Activated naive CD8-positive, alpha-beta T cell treated with anti-CD3 and anti-CD28 coated beads, Interleukin-2, amount 50 U/mL, for 24 hours (primary cell): ENCODE measurements at places on chromosomes 16 and 17.
A peak's percentile ranks its signal among the peaks of the same experiment; 100 is the strongest.

GRCh38 chr16:14285513-14286367 is 214.6 kb downstream of the MRTFB start:
- no peaks in the 10 kb centered on the region for H3K27me3 ChIP-seq
- H3K4me1 ChIP-seq, result peaks cover 17% of the 10 kb centered on the region
- H3K27ac ChIP-seq, result peak overlapping the region; percentile 64
- peak; percentile 95 for DNase-seq

DNA sequence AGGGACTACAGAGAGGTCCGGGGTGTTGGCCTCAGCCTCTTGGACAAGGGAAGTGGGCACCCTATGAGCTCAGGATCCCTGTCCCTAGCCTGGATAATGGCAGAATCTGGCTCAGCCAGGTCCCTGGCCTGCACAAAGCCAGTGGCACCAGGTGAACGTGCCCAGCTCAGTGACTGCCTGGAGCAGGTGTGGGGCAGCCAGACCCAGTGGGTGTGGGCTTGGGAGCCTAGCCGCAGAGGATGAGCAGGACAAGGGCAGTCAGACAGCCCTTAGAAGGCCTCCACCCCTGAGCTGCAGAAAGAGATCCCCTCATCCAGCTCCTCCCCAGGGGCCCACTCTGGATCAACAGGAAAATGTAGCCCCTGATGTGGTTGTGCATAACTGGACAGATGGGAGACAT is 585.3 kb downstream of the KCNJ18 start:
- H3K36me3 ChIP-seq, result no peaks in the 10 kb centered on the region
- H3K27me3 ChIP-seq, result no peaks in the 10 kb centered on the region
- no peak overlapping the region for H3K4me3 ChIP-seq
- H3K4me1 ChIP-seq, result no peaks in the 10 kb centered on the region
- no peak for DNase-seq
- no peak overlapping the region for H3K27ac ChIP-seq

GRCh38 chr16:20610211-20610891 is 34.2 kb upstream of the ACSM2B start:
- no peak overlapping the region for H3K27ac ChIP-seq
- DNase-seq, result no peak
- no peaks in the 10 kb centered on the region for H3K36me3 ChIP-seq
- H3K4me3 ChIP-seq, result no peak overlapping the region
- H3K27me3 ChIP-seq, result peaks cover 25% of the 10 kb centered on the region

GRCh38 chr16:83942815-83943515 is 10.1 kb upstream of the OSGIN1 start:
- no peaks in the 10 kb centered on the region for H3K36me3 ChIP-seq
- no peak overlapping the region for H3K27ac ChIP-seq
- no peaks in the 10 kb centered on the region for H3K4me1 ChIP-seq

- no peaks in the 10 kb centered on the region for H3K36me3 ChIP-seq
- no peak for DNase-seq
- H3K4me3 ChIP-seq, result no peak overlapping the region
- no peaks in the 10 kb centered on the region for H3K4me1 ChIP-seq
These were observed 60.4 kb downstream of the USP43 start for GRCh38 chr17:9705745-9706144.

DNA sequence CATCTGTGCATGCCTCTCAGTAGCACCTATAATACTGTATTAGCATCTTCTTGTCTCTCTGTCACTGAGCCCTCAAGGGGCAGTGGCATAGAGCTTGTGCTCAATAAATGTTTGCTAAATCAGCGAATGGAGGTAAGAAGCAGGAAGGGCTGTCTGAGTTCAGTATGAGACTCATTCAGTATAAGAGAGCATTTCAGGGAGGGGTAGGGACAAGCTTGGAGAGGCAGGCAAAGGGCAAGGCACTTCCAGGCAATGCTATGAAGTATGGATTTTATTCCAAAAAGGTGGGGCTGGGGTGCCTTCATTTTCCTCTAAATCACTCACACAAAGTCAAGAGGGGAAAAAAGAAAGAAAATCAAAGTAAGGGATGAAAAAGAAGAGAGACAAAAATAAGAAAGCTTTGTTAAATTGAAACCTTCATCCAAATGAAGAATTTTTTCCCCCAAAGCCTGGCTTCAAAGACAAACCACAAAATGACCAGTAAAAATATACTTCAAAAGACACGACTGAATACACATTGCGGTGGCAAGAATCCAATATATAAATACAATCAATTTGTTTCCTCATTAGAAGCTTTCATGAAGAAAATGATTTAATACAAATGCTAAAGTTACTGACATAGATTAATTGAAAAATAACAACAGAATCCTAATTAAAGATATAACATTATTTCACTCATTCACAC is 51.2 kb downstream of the SKAP1 start:
- no peak overlapping the region for H3K4me3 ChIP-seq
- no peaks in the 10 kb centered on the region for H3K27me3 ChIP-seq
- peaks cover 13% of the 10 kb centered on the region for H3K4me1 ChIP-seq

GRCh38 chr16:89045181-89045815 is 48.4 kb upstream of the ACSF3 start:
- H3K27me3 ChIP-seq, result peaks cover 5% of the 10 kb centered on the region
- DNase-seq, result no peak
- H3K27ac ChIP-seq, result no peak overlapping the region
- H3K4me1 ChIP-seq, result no peaks in the 10 kb centered on the region
- H3K36me3 ChIP-seq, result no peaks in the 10 kb centered on the region

DNA sequence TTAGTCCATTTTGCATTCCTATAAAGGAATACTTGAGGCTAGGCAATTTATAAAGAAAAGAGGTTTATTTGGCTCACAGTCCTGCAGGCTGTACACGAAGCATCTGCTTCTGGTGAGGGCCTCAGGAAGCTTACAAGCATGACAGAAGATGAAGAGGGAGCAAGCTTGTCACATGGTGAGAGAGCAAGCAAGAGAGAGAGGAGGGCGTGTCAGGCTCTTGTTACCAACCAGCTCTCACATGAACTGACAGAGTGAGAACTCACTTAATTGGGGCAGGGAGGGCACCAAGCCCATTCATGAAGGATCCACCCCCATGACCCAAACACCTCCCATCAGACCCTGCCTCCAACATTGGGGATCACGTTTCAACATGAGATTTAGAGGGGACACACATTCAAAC is 1.6 kb downstream of the CHCT1 start:
- no peak overlapping the region for H3K4me3 ChIP-seq
- H3K27ac ChIP-seq, result no peak overlapping the region
- no peaks in the 10 kb centered on the region for H3K36me3 ChIP-seq
- peaks cover 6% of the 10 kb centered on the region for H3K4me1 ChIP-seq
- DNase-seq, result no peak
- H3K27me3 ChIP-seq, result no peaks in the 10 kb centered on the region

GRCh38 chr16:89706518-89707260 is 5.2 kb upstream of the SPATA2L start:
- no peak overlapping the region for H3K27ac ChIP-seq
- DNase-seq, result no peak
- H3K36me3 ChIP-seq, result no peaks in the 10 kb centered on the region
- H3K4me3 ChIP-seq, result no peak overlapping the region

DNA sequence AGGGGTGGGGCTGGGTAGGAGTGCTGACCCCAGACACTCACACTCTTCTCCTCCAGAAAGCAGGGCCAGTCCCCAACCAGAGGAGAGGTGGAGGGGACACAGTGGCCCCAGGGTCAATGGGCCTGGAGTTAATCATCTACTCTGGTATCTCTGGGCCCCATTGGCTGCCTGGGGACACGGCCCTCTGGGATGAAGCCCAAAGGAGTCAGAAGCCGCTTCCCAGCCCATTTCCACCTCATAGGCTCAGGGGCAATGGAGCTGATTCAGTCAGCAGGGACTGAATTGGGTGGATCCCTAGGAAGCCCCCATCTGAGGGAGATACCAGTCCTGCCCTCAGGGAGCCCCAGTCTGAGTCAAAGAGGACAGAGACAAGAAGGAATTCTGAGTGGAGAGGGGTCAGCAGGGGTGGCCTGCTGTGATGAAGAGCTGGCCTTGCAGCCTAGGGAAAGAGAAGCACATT is 2.9 kb upstream of the NAGS start:
- H3K36me3 ChIP-seq, result no peaks in the 10 kb centered on the region
- peaks cover 18% of the 10 kb centered on the region for H3K27me3 ChIP-seq
- H3K27ac ChIP-seq, result no peak overlapping the region
- H3K4me1 ChIP-seq, result peaks cover 8% of the 10 kb centered on the region

DNA sequence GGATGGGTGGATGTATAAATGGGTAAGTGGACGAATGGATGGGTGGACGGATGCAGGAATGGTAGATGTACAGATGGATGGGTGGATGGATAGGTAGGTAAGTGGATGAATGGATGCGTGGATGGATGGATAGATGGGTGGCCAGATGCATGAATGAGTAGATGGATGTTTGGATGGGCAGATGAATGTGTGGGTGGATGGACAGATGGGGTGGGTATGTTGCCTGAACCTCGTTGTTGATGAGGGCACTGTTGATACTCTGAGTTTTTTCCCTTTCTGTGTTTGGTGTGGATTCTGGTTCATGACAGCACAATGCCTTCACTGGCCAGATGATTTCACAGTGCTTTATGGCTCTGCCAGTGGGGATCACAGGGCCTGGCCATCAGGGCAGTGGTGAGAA is 208.3 kb downstream of the NPIPB11 start:
- H3K4me1 ChIP-seq, result no peaks in the 10 kb centered on the region
- no peak overlapping the region for H3K27ac ChIP-seq
- no peak overlapping the region for H3K4me3 ChIP-seq
- H3K36me3 ChIP-seq, result peaks cover 4% of the 10 kb centered on the region
- no peak for DNase-seq

- H3K36me3 ChIP-seq, result no peaks in the 10 kb centered on the region
- DNase-seq, result no peak
- H3K27ac ChIP-seq, result no peak overlapping the region
- H3K4me3 ChIP-seq, result no peak overlapping the region
These were observed 27.7 kb upstream of the SBK1 start for GRCh38 chr16:28264656-28265055.

DNA sequence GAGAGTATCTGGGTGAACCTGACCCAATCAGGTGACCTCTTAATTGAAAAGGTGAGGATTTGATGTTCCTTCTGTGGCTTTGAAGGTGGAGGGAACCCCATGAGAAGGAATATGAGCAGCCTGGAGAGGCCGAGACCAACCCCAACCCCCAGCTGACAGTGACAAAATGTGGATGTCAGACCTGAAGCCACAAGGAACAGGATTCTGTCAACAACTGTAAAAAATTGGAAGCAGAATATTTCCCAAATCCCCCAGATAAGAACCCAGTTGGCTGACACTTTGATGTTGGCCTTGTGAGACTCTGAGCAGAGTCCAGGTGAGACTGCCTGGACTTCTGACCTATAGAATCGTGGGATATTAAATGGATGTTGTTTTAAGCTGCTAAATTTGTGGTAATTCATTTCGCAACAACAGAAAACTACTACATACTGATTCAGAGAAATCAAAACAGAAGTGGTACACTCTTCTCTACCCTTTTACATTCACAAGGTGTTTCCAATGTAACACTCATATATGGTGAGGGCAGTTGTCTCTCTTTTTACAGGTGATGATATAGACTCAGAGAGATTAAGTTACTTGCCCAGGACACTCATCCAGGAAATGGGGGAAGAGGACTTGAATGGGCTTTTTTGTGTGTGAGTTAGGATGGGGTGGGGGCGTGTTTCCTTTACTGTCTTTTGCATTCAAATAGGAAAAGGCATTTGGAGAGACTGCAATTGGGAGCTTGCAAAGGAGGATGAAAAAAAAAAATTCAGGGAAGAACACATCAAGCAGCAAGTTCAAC is 29.8 kb upstream of the SALL1 start:
- no peak overlapping the region for H3K4me3 ChIP-seq

DNA sequence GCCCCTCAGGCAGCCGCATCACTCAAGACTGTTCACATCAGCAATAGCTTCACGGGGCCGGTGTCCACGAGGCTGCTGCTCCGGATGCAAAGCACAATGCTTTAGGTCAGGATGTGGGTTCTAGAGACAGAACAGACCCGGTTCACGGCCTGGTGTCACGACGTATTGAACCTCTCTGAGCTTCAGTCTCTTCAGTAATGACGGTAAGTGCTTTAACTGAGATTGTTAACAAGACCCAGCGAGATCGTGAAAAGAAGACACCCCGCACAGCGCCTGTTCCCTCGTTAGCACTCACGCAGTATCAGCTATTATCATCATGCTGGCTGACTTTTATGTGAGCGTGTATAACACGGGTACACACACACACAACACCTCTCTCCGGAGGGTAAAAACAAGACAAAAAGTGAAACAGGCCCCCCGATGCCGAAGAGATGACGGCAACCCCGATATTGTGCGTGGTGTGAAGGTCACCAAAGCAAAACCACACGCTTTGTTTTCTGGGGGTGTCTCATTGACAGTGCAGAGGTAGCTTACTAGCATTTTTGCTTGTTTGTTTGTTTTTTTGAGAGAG is 21.4 kb upstream of the ABR start:
- H3K27ac ChIP-seq, result peak overlapping the region; percentile 50
- H3K4me1 ChIP-seq, result peaks cover 65% of the 10 kb centered on the region
- peak; percentile 47 for DNase-seq
- H3K4me3 ChIP-seq, result peak overlapping the region; percentile 27

DNA sequence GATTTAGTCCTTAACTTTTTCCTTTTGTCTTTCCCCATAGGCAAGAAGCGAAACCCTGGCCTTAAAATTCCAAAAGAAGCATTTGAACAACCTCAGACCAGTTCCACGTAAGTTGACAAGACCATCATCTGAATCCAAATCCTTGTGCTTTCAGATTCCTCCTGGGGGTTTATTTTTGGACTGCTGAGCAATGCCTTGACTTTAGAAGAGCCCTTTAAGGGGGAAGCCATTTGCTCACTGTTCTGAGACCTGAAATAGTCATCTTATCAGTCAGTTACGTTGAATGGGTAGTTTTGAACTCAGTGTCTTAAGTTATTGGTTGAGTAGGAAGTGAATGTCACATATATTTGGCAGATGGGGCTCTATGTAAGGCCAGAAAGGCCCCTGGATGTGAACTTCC is 91.2 kb downstream of the MAP2K6 start:
- H3K4me3 ChIP-seq, result no peak overlapping the region
- peaks cover 26% of the 10 kb centered on the region for H3K4me1 ChIP-seq
- H3K27me3 ChIP-seq, result no peaks in the 10 kb centered on the region
- H3K27ac ChIP-seq, result no peak overlapping the region
- no peak for DNase-seq

DNA sequence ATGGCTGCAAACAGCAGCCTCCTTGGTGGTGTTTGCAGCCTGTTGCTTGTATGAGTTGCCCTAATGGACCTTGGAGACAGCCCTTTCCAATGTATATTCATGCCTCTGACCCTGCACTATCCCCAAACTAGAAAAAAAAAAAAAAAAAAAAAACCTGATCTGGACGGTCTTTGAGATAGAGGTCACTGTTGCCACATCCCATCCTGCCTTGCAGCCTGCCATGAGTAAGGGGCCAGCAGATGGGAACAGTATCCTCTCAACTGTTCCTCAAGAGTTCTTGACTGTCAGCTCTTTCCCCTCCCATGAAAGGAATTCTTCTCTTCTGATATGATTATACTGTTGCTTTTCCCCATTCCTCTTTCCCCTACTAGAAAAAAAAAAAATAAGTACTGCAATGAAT is 152.4 kb downstream of the SSH2 start:
- H3K27me3 ChIP-seq, result no peaks in the 10 kb centered on the region
- H3K4me1 ChIP-seq, result peaks cover 10% of the 10 kb centered on the region
- H3K4me3 ChIP-seq, result no peak overlapping the region

DNA sequence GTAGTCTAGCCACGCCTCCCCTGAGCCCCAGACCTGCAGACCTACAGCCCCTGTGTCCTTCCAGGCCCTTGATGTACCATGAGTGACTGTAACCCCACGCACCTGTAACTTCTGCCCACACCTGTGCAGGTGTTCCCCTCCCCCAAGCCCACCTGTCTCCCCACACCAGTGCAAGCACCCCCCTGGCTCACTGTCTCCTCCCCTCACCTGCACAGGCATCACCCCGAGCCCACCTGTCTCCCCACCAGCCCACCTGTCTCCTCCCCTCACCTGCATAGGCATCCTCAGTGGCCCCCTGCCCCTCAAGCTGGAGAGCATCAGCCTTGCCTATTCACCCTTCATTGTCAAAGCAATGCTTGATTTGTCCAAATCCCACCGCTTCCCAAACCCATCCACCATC is 32.3 kb upstream of the ZC3H18 start:
- DNase-seq, result no peak
- H3K4me3 ChIP-seq, result no peak overlapping the region
- H3K4me1 ChIP-seq, result peaks cover 11% of the 10 kb centered on the region
- H3K36me3 ChIP-seq, result no peaks in the 10 kb centered on the region
- no peaks in the 10 kb centered on the region for H3K27me3 ChIP-seq
